ENCODE measurements at places on chromosomes 7 and 10. TPM values are rescaled to one million over a fixed set of nuclear protein-coding genes. Genes with fewer than 3 reads are reported as not detected.

Gene COL26A1
- total RNA-seq: 0.12 TPM

Gene VSTM2A
- not detected for total RNA-seq

Gene OR6B1
- total RNA-seq: not detected

Gene HILPDA
- 8.5 TPM for total RNA-seq

Gene COBL
- total RNA-seq: not detected

Gene LEP
- not detected for total RNA-seq

Gene CYP3A5
- total RNA-seq: not detected

Gene PRF1
- total RNA-seq: not detected

Gene FEZF1
- total RNA-seq: not detected

Gene SRGN
- total RNA-seq: 310 TPM

Gene COL13A1
- total RNA-seq: 14.8 TPM

Gene NYAP1
- total RNA-seq: 0.13 TPM

Gene NEBL
- 0.06 TPM for total RNA-seq

Gene FOXI2
- total RNA-seq: not detected

Gene OPALIN
- total RNA-seq: not detected

Gene POM121C
- 9.1 TPM for total RNA-seq

Gene MRPS33
- 45.0 TPM for total RNA-seq

Gene MDFIC
- total RNA-seq: 31.0 TPM
